Right atrium auricular region (tissue), 2 donors: ENCODE measurements at places on chromosomes 16 and 17. TPM values are rescaled to one million over a fixed set of nuclear protein-coding genes. Genes with fewer than 3 reads are reported as not detected.

GRCh38 chr16:71594000-71594646 is 17.2 kb upstream of the TAT start:
- H3K36me3 ChIP-seq: no peaks in the 10 kb centered on the region
- H3K4me3 ChIP-seq: no peak overlapping the region
- no peak overlapping the region for H3K27ac ChIP-seq

GRCh38 chr16:84416407-84417321 is 48.3 kb downstream of the ATP2C2 start:
- no peak overlapping the region for H3K27ac ChIP-seq
- no peaks in the 10 kb centered on the region for H3K27me3 ChIP-seq
- H3K4me3 ChIP-seq: no peak overlapping the region
- no peaks in the 10 kb centered on the region for H3K36me3 ChIP-seq
- no peaks in the 10 kb centered on the region for H3K4me1 ChIP-seq

Gene FBXL16
- total RNA-seq: 1.7 TPM

DNA sequence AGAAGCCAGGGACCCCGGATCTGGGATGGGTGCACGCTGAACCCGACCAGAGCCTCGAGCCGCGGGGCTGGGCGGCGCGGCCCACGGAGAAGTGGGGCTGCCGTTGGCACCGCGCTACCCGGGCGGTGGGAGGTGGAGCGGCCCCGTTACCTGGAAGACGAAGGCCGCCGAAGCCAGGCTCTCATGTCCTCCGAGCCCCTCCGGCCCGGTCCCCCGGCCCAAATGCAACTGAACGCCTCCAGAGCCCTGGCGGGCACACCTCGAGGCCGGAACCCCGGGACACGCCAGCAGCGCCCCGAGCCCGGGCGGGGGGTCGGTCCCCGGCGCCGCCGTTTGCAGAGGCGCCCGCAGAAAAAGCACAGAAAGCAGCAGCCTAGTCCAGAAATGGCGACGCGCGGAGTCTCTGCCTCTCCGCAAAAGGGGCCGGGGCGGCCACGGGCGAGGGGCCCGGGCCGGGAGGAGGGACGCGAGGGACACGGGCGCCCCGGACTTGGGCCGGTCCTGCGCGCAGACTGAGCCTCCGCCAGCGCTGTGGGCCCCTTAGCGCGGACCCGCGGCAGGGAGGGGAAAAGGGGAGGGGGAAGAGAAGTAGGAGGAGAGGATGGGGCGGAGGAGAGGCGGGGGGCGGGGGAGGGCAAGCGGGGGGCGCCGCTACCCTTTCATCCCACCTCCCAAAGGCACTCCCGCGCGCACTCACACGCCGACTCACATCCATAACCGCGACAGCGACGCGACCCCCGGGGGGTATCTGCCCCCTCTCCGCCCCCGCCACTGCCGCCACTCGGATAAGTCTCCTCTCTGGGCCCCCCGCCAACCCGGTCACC is 1.4 kb downstream of the AXIN2 start:
- no peaks in the 10 kb centered on the region for H3K27me3 ChIP-seq
- DNase-seq: no peak
- peaks cover 8% of the 10 kb centered on the region for H3K36me3 ChIP-seq
- H3K4me3 ChIP-seq: peak overlapping the region; percentile 81
- peaks cover 13% of the 10 kb centered on the region for H3K4me1 ChIP-seq

DNA sequence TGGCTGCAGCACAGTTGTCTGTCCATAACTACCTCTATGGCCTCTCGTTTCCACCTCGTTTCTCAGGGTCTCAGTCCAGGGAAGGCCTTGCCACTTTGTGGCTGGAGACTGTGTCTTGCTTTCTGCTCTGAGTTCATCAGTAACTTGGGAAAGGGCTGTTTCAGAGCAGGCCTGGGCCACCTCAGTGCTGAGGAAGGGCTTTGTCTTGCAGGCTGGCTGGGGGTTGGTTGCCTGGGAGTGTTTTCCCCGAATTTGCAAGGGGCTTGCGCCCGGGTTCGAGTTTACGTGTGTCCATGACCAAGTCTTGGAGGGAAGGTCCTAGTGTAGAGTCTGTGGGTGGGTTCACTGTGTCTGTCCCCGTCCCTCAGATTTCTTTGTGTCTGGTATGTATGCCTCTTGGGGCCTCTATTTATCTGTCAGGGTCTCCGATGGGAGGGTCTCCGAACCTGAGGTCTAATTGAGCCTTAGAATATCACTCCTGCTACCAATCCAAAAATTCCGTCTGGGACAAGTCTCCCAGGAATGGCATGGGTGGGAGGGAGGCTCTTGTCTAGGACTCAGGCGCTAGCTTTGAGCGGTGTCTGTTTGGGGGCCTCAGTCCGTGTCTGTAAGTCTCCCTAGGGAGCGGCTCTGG is 594 bp upstream of the TGFB1I1 start:
- peaks cover 39% of the 10 kb centered on the region for H3K36me3 ChIP-seq
- H3K27ac ChIP-seq: peak overlapping the region; percentile 94
- peak overlapping the region; percentile 78 for H3K4me3 ChIP-seq

GRCh38 chr16:26614237-26614841 is 452.4 kb upstream of the C16orf82 start:
- no peaks in the 10 kb centered on the region for H3K27me3 ChIP-seq
- no peaks in the 10 kb centered on the region for H3K4me1 ChIP-seq

Gene HIC1
- 15.5 TPM for total RNA-seq

DNA sequence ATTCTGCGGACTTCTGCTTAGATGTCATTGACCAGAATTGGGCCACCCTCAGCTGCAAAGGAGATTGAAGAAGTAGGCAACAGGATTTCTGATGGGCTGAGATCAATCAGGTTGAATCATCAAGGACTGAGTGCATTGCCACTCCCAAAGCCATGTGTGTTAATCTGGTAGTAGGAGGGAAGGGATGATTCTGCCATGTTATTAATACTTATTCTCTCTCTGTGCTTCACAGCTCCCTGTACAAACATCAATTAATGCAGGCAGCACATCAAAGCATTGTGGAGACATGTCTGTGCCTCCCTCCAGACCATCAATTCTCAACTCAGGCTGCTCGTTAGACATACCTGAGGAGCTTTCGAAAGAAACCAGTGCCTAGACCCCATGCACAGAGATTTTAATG is 11.6 kb downstream of the LRRC3C start:
- no peaks in the 10 kb centered on the region for H3K4me1 ChIP-seq
- no peak for DNase-seq

Gene KRT39
- not detected for total RNA-seq
